Fibroblast of skin of scalp (primary cell): ENCODE measurements at places on chromosomes 12 and 14.
A peak's percentile ranks its signal among the peaks of the same experiment; 100 is the strongest.

DNA sequence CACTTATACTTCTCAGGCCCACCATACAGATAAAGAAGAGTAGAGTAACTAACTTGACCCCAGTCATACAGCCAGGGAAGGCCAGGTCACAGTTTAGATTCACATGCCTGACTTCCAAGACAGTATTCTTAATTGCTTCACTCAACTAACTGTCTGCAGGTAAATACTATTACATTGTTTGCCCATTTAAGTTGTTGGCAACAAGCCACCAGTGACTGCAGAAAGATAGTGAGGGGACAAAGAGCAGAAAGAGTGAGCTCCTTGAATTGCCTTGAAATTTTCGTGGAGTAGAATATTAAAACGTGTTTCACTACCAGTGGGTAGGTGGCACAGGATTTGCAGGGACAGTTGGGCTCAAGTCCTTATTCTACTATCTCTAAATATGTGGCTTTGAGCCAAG is 146.3 kb upstream of the RMST start:
- DNase-seq, result no peak

GRCh38 chr12:69243099-69244084 is 4.0 kb downstream of the CPSF6 start:
- DNase-seq, result no peak

DNA sequence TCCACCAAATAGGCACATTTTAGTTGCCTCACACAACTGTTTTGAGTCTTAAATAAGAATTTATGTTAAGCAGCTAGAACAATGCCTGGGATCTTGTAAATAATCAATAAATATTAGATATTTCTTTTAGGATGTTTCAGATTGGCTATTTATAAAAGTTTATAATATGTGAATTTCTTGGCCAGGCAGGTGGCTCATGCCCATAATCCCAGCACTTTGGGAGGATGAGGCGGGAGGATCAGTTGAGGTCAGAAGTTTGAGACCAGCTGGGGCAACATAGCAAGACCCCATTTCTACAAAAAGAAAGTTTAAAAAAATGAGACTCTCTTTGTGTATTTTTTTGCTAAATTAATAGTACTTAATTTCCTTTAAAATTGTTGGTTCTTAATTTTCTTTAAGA is 21.8 kb downstream of the ARG2 start:
- DNase-seq, result no peak

- peak; percentile 82 for DNase-seq
Observed at GRCh38 chr12:111598637-111599452, at the start of gene ATXN2. Gene ATXN2, minus strand, starts transcription at chr12:111599315. Its CDS starts 281 bp downstream, at chr12:111599034.

DNA sequence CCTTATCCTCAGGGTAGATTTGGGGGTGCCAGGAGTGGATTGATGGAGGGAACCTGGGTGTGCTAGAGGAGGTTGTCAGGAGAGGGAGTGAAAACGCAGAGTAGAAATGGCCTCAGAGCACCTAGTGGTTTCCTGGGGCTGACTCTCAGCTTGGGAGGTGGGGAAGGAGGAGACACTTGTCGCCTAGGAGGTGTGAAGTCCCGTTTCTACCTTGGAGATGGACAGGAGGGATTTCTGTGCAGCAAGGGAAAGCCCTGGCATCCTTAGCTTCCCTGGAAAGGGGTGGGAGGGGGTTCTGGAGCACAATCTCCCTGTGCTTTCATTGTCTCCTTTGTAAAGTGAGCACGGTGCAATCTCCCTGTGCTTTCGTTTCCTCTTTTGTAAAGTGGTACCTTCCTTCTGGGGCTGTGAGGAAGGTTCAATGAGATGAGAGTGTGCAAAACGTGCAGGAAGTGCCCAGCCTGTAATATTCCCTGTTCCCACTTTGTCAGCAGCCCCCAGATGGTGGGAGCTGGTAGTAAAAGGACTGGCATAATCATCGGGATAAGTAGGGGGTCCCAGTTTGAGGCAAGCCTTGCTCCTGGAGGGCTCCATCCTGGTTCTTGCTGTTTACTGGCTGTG is 1.6 kb downstream of the OAS3 start:
- DNase-seq, result no peak

GRCh38 chr12:32124637-32125036 is 18.0 kb downstream of the BICD1 start:
- DNase-seq, result no peak

GRCh38 chr14:61381553-61381952 is 60.2 kb downstream of the PRKCH start:
- no peak for DNase-seq

GRCh38 chr14:52131640-52132320 is 62.9 kb upstream of the NID2 start:
- peak; percentile 95 for DNase-seq

DNA sequence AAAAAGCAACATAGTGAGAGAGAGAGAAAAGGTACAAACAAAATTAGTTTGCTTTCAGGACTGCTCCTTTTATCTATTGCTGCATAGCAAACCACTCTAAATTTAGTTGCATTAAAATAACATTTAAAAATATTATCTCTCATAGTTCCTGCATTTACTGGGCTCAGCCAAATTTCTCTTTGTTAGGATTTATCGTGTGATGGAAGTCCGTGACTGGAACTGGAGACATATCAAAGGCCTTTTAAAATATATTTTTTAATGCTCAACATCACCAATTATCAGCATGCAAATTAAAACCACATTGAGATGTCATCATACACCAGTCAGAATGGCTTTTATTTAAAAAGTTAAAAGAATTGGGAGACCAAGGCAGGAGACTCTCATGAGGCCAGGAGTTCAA is 107.6 kb upstream of the SYT1 start:
- DNase-seq, result no peak

GRCh38 chr14:95314609-95315008 is 5.1 kb downstream of the CLMN start:
- peak; percentile 23 for DNase-seq

DNA sequence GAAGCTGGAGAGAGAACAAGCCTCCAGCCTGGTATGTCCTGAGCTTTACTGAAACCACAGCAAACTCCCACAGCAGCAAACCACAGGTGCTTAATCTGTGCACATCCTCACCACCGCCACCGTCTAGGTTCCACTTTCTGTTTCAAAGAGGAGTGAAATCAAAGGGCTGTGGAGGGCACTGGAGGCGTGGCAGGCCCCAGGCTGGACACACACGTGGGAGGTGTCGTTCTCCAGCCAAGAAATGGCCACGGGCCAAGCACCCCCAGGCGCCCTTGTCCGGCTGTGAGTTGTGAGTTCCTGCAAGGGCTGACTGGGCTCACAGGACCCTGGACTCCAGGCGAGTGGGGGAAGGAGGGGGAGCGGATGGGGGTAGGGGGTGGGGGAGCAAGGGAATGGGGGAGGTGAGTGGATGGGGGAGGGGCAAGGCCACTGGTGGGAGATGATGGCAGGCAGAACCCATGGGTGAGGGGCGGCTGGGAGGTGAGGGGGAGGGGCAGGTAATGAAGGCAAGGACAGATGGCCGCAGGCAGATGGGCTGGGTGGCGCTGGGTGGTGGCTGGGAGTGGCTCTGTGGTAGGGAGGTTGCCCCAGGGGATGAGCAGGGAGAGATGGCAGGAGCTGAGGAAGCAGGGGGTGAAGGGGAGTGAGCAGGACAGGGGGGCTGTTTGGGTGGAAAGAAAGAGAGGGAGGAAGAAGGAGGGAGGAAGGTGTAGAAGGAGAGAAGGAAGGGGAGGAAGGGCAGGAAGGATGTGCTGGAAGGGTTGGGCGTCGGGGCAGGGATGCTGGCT is 86.7 kb downstream of the NCOR2 start:
- DNase-seq, result peak; percentile 44

DNA sequence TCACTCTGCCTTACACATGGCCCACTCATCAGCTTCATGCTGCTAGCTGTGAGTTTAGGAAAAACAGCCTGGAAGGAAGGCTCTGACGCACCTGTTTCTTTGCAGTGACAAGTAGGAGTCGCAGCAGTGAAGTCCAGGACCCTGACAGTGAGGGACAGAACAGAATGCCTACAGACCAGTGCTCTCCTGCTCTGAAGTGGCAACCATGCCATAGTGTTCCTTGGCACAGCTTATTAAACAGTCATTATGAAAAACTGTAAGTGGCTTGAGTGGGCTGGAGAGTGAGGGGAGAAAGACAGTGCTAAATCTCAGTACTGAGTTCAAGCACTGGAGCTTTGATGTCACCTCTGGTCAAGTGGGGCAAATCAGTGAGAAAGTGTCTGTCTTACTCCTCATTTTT is 61.7 kb downstream of the MYRFL start:
- no peak for DNase-seq

GRCh38 chr12:116217045-116217735 is 60.3 kb downstream of the MED13L start:
- DNase-seq, result no peak

GRCh38 chr14:75539162-75539560 is 16.9 kb downstream of the BATF start:
- no peak for DNase-seq

- DNase-seq, result no peak
Observed at GRCh38 chr14:72739446-72740405, 154.2 kb downstream of the DPF3 start.

DNA sequence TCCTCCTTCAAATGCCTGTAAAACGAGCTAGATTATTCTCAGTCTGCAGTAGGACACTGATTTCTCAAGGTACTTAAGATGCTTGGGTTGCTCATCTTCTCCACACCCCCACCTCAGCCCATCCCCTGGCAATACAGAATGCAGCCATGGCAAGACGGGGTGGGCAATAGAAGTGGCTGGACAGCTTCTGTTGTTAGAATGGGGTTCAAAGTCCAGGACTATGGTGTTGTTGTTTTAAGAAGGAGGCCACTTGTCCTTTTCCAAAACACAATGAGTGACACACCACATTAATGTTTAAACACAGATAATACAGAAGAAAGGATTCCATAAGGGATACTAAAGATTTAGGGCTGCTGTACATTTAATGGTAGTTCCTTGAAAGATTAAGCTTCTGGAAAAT is 188.9 kb upstream of the BCL2L14 start:
- no peak for DNase-seq

- no peak for DNase-seq
Observed at GRCh38 chr12:130382818-130383217, 45.1 kb downstream of the PIWIL1 start.

GRCh38 chr12:10584415-10584814 is 29.0 kb downstream of the MAGOHB start:
- DNase-seq, result peak; percentile 59

- no peak for DNase-seq
Observed at GRCh38 chr12:65956056-65956738, 131.9 kb downstream of the HMGA2 start.

GRCh38 chr14:88961214-88961613 is 136.8 kb downstream of the TTC8 start:
- no peak for DNase-seq

GRCh38 chr14:87434680-87435079 is 558.3 kb downstream of the GALC start:
- DNase-seq, result no peak

DNA sequence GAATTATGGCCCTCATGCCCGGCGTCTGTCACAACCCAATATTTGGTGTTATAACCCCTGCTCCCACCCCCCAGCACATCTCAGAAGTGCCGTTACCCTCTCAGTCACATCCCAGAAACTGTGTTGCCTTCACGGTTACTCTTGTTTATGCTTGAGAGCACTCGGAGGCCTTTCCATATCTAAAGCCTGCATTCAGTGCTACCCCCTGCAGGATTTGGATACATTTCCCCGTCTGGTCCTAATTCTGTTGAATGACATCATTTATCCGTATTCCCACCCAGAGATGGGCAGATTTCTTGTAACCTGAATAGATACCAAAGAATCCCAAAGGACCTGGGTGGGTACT is 19.1 kb upstream of the FOS start:
- DNase-seq, result peak; percentile 81

DNA sequence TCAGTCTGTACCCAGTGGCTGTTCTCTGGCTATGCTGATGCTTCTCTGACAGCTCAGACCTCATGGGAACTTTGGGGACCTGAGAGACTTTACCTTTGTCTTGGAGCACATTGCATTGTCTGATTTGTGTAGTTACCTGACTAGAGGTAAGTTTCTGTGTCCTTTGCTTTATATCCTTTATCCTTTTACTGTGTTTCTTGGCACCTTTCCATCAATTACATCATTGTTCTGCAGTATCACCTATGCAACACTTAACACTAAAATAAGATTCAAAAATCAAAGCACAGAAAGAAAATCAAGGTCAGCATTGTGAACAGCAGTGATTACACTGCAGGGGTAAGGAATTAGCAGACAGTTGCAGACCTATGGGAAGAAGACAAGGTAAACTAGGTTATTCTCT is 43.8 kb downstream of the SLC35F4 start:
- DNase-seq, result no peak

DNA sequence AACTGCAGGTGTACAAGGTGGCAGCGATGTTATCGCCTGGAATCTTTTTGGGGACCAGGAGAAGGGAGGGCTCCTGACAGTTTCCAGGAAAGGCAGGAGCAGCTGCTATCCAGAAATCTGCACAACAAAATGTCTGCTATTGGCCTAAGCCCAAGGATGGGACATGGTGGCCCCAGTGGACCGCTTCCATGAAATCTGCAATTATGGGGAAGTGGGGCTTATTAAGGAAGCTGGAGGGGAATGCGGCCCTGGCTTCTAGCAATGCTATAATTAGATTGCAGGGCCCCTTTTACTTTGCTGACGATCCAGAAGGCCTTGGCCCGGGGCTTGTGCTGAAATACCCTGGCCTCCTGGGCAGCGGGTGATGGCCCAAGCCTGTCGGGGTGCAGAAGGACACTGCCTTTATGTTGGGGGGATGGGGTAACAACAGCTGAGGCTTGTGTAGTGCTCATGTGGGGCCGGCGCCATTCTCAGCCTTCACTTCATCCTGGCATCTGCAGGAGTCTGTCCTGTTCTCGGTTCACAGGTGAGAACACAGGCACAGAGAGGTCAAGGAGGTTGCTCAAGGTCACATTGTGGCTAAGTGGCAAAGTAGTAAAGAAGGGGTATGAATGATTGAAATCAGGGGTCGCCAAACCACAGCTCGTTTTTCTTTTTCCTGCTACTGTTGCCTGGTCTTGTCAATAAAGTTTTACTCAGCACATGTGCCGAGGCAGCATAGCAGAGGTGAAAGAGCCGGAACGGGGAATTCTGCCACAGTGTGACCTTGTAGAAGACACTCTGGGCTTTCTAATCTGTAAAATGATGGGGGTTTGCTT is 153.5 kb downstream of the RBM19 start:
- no peak for DNase-seq

- no peak for DNase-seq
Observed at GRCh38 chr14:77965919-77966435, 166.1 kb downstream of the ADCK1 start.

DNA sequence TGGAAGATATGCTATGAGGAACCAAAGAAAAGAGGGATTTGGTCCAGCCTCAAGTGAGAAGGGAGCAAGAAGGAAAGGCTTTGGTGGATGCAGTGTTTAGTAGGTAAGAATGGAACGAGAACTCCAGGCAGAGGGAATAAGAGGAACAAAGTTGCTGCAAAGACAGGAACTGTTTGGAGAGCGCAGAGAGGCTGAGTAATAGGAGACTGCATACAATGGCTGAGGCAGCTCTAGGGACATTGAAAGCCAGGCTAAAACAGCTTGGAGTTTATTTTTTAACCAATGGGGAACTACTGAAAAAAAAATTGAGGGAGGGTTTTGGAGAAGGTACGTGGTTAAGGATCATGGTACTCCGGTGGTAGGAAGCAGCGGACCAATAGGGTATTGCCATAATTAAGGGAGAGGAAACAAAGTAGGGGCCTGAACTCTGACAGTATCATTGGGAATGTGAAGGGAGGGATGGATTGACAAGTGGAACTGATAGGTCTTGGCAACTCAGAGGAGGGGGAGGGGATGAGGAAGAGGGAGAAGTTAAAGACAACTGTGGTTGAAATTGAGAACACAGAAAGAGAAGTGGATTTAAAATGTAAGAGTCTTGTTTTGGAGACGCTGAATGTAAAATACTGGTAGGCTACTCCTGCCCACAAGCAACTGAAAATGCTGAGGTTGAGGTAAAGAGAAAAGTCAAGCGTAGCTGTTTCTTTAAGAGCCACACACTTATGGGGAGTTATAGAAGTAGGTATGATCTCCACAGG is 4.8 kb downstream of the ASCL4 start:
- DNase-seq, result no peak

- DNase-seq, result no peak
Observed at GRCh38 chr14:39097159-39097558, 5.9 kb downstream of the SEC23A start.
